Suppressor macrophage treated with lipopolysaccharide for 4 hours (primary cell): ENCODE measurements at places on chromosomes 6 and 20.

DNA sequence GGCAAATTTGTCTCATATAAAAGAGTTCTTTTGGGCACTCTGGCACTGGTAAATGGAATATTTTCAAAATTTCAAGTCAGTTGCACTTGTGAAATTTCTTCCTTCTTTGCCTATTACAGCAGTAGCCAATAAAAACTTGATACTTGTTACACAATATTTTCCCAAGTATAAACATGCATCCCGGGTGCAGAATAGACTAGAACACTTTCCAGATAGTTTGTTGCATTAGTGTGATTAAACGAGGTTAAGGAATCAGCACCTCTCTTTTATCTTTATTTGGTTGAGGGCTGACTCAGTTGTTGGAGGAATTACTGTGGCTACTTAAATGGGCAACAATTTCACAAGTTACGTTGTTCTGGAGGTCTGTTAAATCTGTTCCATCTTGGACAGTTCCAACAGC is 467.5 kb downstream of the CDKAL1 start:
- no peak for DNase-seq

GRCh38 chr20:25314497-25315417 is 66.9 kb downstream of the PYGB start:
- no peak for DNase-seq

DNA sequence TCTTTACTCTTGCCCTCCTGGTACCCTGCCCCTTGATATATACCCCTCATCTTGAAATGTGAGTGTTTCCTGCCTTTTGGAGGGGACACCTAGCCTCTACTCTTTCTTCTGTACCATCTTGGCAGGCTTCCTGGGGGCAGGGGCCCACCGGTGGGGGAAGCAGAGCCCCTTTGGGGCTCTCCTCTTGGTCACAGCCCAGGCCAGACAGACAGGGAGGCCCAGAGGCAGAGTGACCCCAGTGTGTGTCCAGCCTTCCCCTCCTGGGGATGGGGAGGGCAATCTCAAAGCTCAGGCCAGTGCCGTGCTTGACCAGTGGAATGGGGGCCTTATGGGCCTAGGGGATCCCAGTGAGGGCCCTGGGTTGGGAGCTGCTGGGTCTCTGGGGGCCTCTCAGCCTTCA is 3.6 kb downstream of the ADAM33 start:
- DNase-seq = no peak

DNA sequence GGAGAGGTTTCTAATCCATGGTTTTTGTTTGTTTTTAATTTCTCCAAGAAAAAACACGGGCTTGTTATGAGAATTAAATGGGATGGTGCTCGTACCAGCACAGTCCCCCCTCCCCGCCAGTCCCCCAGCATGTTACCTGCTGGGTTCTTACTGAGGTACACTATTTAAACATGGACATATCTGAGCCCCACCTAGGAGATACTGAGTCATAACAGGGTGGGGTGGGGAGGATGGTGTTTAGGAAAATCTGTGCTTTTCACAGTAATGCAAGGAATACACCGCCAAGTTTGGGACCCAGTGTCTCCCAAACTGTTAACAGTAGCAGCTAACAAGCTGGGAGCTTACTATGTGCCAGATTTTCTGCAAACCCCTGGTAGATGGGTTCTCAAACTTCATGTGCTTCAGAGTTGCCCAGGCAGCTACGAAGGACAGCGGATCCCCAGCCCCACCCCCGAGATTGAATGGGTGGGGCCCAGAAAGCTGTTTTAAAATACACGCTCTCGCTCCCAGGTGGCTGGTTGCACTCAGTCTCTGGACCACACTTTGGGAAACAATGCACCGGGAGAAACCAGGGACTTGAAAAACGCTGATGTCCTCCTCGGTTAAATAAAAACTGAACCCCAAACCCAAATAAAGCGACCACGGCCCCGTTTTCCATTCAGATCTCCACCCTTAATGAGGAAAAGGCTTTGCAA is 995 bp downstream of the ZFP64 start:
- DNase-seq = peak; percentile 17

GRCh38 chr6:115060581-115060980 is 717.8 kb upstream of the HS3ST5 start:
- no peak for DNase-seq

DNA sequence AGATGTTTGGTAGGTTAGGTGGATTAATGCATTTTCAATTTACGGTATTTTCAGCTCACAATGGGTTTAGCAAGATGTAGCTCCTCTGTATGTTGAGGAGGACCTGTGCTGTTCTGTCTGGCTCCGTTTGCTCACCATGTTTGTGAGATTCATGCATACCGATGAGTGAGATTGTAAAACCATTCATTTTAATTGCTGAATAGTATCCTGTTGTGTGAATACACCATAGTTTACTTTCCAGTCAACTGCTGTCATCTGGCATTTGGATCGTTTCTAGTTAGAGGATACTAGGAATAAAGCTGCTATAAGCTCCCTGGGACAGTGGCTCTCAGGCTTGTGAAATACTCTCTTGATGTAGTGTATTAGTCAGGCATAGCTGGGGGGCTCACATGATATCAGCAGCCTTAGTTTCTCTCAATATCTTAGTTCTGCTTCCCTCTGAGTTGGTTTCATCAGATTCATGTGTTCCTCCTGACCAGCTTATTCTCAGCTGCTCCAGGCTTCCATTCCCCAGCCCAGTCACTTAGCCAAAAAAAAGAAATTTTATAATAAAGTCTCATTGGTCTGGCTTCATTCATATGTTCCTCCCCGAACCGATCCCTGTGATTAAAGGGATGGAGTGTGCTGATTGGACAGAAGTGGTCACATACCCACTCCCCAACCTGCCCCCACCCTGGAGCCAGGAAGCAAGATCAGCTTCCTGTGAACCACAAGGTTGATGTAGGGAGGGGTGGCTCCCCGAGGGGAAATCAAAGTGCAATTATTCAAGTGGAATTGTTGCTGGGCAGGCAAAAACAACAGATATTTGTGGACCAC is 10.9 kb upstream of the B4GALT5 start:
- peak; percentile 94 for DNase-seq

- no peak for DNase-seq
Observed at GRCh38 chr6:145241039-145241438, 494.3 kb downstream of the EPM2A start.

GRCh38 chr6:137823826-137824555 is 43.1 kb upstream of the TNFAIP3 start:
- peak; percentile 67 for DNase-seq

GRCh38 chr6:159038914-159039884 is 5.6 kb downstream of the TAGAP start:
- DNase-seq = peak; percentile 93

DNA sequence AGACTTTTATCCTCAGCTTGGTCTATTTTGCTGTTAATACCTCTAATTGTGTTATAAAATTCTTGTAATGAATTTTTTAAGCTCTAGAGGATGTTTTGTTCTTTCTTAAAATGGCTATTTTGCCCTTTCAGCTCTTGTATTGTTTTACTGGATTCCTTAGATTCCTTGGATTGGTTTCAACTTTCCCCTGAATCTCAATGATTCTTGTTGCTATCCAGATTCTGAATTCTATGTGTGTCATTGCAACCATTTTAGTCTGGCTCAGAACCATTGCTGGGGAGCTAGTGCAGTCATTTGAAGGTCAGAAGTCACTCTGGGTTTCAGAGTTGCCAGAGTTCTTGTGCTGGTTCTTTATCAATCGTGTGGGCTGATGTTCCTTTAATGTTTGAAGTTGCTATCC is 37.1 kb downstream of the OTOR start:
- no peak for DNase-seq

DNA sequence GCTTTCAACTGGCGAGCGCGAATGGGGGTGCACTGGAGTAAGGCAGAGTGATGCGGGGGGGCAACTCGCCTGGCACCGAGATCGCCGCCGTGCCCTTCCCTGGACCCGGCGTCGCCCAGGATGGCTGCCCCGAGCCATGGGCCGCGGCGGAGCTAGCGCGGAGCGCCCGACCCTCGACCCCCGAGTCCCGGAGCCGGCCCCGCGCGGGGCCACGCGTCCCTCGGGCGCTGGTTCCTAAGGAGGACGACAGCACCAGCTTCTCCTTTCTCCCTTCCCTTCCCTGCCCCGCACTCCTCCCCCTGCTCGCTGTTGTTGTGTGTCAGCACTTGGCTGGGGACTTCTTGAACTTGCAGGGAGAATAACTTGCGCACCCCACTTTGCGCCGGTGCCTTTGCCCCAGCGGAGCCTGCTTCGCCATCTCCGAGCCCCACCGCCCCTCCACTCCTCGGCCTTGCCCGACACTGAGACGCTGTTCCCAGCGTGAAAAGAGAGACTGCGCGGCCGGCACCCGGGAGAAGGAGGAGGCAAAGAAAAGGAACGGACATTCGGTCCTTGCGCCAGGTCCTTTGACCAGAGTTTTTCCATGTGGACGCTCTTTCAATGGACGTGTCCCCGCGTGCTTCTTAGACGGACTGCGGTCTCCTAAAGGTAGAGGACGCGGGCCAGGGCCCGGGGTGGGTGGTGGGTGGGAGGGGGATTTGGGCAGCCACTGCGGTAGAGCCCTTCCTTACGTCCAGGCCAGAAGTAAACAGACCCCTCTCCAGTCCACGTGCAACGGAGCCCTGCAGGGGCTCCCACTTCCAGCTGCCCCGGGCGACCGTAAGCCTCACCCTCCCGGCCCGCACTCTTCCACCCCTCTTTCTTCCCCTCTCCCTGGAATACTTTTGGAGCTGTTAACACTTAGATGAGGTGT is 998 bp downstream of the BMP2 start:
- peak; percentile 56 for DNase-seq

DNA sequence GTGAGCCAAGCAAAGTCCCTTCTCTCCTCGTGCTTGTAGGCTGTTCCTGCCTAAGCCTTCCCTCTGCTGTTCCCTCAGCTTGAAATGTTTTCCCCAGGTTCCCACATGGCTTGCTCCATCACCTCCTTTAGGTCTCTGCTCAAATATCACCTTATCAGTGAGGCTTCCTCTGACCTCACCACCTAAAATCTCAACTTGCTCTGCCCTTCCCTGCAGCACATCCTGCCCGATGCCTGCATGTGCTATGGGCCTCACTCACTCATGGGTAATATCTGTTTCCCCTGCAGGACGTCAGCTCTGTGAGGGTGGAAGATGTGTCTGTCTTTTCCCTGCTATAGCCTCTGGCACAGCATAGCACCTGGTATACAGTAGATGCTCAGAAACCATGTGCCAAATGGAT is 29.9 kb upstream of the FKBP1A start:
- DNase-seq = no peak

GRCh38 chr20:44702776-44703175 is 12.4 kb upstream of the CCN5 start:
- peak; percentile 66 for DNase-seq

DNA sequence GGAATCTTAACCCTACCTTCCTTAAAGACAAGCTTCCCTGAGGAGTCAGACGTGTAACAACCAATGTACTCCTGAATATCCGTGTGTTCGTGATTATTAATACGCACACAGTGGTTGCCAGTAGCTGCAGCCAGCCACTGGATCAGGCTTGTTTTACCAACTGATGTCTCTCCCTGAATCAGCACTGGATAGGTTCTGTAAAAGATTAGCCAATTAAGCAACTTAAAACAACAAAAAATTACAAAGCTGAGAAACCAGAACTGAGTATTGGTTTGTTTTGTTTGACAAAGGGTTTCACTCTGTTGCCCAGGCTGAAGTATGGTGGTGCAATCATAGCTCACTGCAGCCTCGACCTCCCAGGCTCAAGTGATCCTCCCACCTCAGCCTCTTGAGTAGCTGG is 69.3 kb downstream of the MDN1 start:
- no peak for DNase-seq

- no peak for DNase-seq
Observed at GRCh38 chr20:44412402-44413144, 57.1 kb downstream of the HNF4A start.

DNA sequence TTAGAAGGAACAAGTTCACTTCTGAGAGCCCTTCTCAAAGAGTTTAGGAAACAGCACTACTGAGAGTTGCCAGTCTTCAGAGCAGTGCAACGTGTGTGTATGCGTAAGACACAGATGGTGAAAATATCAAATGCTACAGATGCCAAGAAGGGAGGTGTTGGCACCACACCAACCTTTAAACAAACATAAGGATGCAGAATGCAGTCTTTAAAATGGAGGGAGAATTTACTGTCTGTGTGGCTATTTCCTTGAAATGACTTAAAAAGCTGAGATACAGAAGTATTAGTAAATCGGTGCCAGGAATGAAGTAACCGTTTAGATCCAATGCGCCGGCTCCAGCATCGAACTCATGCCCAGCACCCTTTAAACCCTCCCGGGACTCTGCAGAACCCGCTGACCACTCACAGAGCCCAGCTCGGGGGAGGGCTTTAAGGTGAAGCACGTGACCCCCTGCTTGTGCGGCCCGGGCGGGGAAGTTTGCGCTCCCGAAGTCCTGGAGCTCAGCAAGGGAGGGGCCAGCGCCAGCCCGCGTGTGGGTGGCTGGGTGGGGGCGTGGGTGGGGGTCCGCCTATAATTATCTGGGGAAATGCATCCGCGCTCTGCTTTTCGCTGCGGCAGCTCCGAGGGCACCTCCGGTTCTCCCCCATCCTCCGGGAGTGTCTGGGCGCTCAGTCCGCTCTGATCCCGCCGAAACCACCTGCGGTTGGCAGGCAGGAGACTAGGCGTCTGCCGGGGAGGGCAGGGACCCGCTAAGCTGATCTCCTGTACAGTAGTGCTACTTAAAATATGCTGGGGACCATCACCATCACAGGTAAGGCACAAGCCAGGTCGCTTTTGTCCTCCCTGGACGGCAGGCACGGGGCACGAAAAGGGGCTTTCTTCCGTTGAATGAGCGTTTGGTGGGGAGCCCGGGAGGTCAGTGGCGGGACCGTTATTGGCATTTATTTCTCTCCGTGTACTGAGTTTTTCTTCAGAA is 66.0 kb downstream of the ZBTB2 start:
- peak; percentile 32 for DNase-seq

GRCh38 chr6:5112066-5112799 is 27.1 kb downstream of the PPP1R3G start:
- DNase-seq = no peak

GRCh38 chr20:46784436-46785127 is 75.1 kb downstream of the SLC2A10 start:
- DNase-seq = no peak

- DNase-seq = no peak
Observed at GRCh38 chr6:121619987-121620740, 184.7 kb downstream of the GJA1 start.

GRCh38 chr6:156783958-156784357 is 6.8 kb downstream of the ARID1B start:
- DNase-seq = no peak

GRCh38 chr6:136333824-136334464 is 44.3 kb upstream of the BCLAF1 start:
- no peak for DNase-seq

DNA sequence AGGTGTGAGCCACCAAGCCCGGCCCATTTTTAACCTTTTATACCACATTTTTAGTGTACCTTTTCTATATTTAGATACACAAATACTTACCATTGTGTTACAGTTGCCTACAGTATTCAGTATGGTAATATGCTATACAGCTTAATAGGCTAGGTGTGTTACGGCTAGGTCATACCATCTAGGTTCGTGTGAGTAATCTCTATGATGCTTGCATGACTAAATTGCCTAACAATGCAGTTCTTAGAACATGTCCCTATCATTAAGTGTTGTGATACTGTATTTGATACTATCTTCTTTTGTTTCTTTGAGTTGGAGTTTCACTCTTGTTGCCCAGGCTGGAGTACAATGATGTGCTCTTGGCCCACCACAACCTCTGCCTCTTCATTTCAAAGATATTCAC is 387.7 kb upstream of the SASH1 start:
- no peak for DNase-seq
